Heart left ventricle (tissue), 16 donors: ENCODE measurements at places on chromosomes 11 and 22. TPM values are rescaled to one million over a fixed set of nuclear protein-coding genes. Genes with fewer than 3 reads are reported as not detected.

SLC22A24 gene
- polyA plus RNA-seq = not detected

SCN4B gene
- 6.4 TPM for polyA plus RNA-seq

GANAB gene
- 113 TPM for polyA plus RNA-seq

KCNJ1 gene
- 0.08 TPM for polyA plus RNA-seq

CLMP gene
- polyA plus RNA-seq = 10.9 TPM

DCDC1 gene
- 0.08 TPM for polyA plus RNA-seq

C11orf87 gene
- 0.01 TPM for polyA plus RNA-seq

BIK gene
- polyA plus RNA-seq = 0.28 TPM

HMBS gene
- 28.8 TPM for polyA plus RNA-seq

CRYBB3 gene
- polyA plus RNA-seq = not detected

OR4A16 gene
- not detected for polyA plus RNA-seq

OR8U1 gene
- polyA plus RNA-seq = not detected

PARVA gene
- polyA plus RNA-seq = 22.7 TPM

MMP1 gene
- not detected for polyA plus RNA-seq

VPREB1 gene
- polyA plus RNA-seq = not detected

OR10G6 gene
- not detected for polyA plus RNA-seq

MS4A13 gene
- polyA plus RNA-seq = not detected

CDC42BPG gene
- polyA plus RNA-seq = 0.15 TPM

SYT7 gene
- 34.7 TPM for polyA plus RNA-seq

SAA1 gene
- polyA plus RNA-seq = 7.2 TPM

SLC43A3 gene
- 14.6 TPM for polyA plus RNA-seq

OR4D5 gene
- not detected for polyA plus RNA-seq

OR6T1 gene
- not detected for polyA plus RNA-seq

PATE4 gene
- polyA plus RNA-seq = not detected

MYO7A gene
- polyA plus RNA-seq = 2.9 TPM

GLYAT gene
- 0.15 TPM for polyA plus RNA-seq

HEPHL1 gene
- polyA plus RNA-seq = not detected

TRIM22 gene
- polyA plus RNA-seq = 9.2 TPM

FOXRED2 gene
- polyA plus RNA-seq = 4.7 TPM

CCDC87 gene
- polyA plus RNA-seq = 0.15 TPM

KCNJ5 gene
- polyA plus RNA-seq = 1.4 TPM
